ENCODE measurements at places on chromosomes 5 and 9.

- no peak for DNase-seq
Measured at GRCh38 chr9:76868897-76869296, 37.0 kb downstream of the PRUNE2 start.

GRCh38 chr5:132459031-132459982 lies 31.3 kb downstream of the IRF1 start:
- DNase-seq, result no peak

- DNase-seq, result no peak
Measured at GRCh38 chr5:90866333-90866732, 307.7 kb downstream of the ADGRV1 start.

GRCh38 chr5:127042593-127042992 lies 12.2 kb upstream of the MARCHF3 start:
- no peak for DNase-seq

DNA sequence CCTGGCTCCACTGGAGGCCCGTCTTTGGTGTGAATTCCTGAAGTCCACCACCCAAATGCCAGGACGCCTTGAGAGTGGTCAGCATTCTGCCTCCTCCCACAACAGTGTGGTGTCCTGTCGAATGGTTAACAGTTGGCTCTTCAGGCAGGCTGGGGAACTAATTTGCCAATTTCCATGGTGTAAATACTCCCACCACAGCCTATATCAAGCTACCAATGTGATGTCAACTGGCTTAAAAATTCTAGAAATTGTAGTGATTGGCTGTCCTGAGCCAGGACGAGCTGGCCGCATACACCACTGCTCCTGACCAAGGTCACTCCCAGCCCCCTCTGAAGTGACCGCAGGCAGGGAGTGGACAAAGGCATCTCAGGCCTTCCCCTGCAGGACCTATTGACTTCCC lies 11.1 kb downstream of the UNC5A start:
- no peak for DNase-seq

DNA sequence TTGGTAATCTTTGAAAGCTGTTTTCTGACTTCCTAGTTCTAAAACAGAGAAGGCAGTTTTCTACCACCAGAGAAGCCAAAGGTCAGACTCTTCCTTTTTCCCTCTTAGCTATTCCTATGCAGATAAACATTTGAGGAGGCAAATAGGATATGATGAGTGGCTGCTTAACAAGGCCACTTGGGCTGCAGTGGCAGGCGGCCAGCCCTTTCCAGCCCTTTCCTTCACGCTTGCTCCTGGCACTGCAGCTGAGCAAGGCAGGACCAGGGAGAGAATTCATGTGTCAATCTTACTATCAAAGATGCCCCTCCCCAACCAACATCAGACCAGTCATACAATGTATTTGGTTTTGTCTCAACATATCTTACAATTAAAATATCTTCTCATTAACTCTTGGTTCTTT lies 36.8 kb upstream of the RNF38 start:
- DNase-seq, result peak; percentile 87
